ENCODE measurements at places on chromosomes 4 and X. TPM values are rescaled to one million over a fixed set of nuclear protein-coding genes. Genes with fewer than 3 reads are reported as not detected.

Gene RIPPLY1
- 2.6 TPM for polyA plus RNA-seq

Gene CT45A1
- not detected for polyA plus RNA-seq

Gene ZMAT1
- 32.4 TPM for polyA plus RNA-seq

Gene ASMT
- not detected for polyA plus RNA-seq

Gene RBM47
- 85.1 TPM for polyA plus RNA-seq

Gene LEF1
- 68.8 TPM for polyA plus RNA-seq

Gene MAB21L2
- not detected for polyA plus RNA-seq

Gene MUC7
- 0.14 TPM for polyA plus RNA-seq

Gene SGMS2
- 11.9 TPM for polyA plus RNA-seq

Gene KLHL34
- polyA plus RNA-seq, result 0.10 TPM

Gene SEPTIN11
- polyA plus RNA-seq, result 272 TPM

Gene WFS1
- polyA plus RNA-seq, result 24.6 TPM

Gene RNF175
- polyA plus RNA-seq, result 5.6 TPM

Gene SLC26A1
- 8.9 TPM for polyA plus RNA-seq

Gene MED12
- 32.0 TPM for polyA plus RNA-seq

Gene JADE3
- polyA plus RNA-seq, result 25.0 TPM

Gene XK
- 1.2 TPM for polyA plus RNA-seq

Gene MAGEB16
- polyA plus RNA-seq, result not detected

Gene IL1RAPL1
- 2.7 TPM for polyA plus RNA-seq

Gene ENPEP
- 235 TPM for polyA plus RNA-seq

Gene MEPE
- not detected for polyA plus RNA-seq

Gene RBM46
- not detected for polyA plus RNA-seq

Gene FDCSP
- polyA plus RNA-seq, result 0.86 TPM

Gene GUF1
- 28.9 TPM for polyA plus RNA-seq

Gene HPSE
- 1.6 TPM for polyA plus RNA-seq

Gene MGARP
- polyA plus RNA-seq, result 0.55 TPM

Gene TSPAN7
- polyA plus RNA-seq, result 72.4 TPM

Gene TMPRSS11D
- polyA plus RNA-seq, result 0.07 TPM

Gene ANK2
- polyA plus RNA-seq, result 69.2 TPM

Gene NDST4
- 0.37 TPM for polyA plus RNA-seq

Gene SETD7
- 12.4 TPM for polyA plus RNA-seq

Gene GYPE
- polyA plus RNA-seq, result 2.6 TPM

Gene TMPRSS11B
- polyA plus RNA-seq, result not detected

Gene MID1
- polyA plus RNA-seq, result 23.8 TPM

Gene NOCT
- 8.5 TPM for polyA plus RNA-seq

Gene PROM1
- 36.5 TPM for polyA plus RNA-seq

Gene BEX5
- polyA plus RNA-seq, result 12.4 TPM

Gene MTTP
- polyA plus RNA-seq, result 8.7 TPM

Gene SYN1
- 6.5 TPM for polyA plus RNA-seq

Gene USP26
- not detected for polyA plus RNA-seq

Gene PSAPL1
- polyA plus RNA-seq, result not detected

Gene GRXCR1
- not detected for polyA plus RNA-seq

Gene ARHGAP36
- polyA plus RNA-seq, result not detected

Gene ADH1C
- polyA plus RNA-seq, result 88.0 TPM

Gene PAGE4
- 0.62 TPM for polyA plus RNA-seq

Gene DOCK11
- polyA plus RNA-seq, result 19.9 TPM

Gene HAUS7
- 22.8 TPM for polyA plus RNA-seq

Gene CNOT6L
- 39.0 TPM for polyA plus RNA-seq

Gene F8A1
- 9.5 TPM for polyA plus RNA-seq

Gene CABS1
- polyA plus RNA-seq, result 0.11 TPM

Gene CHRDL1
- polyA plus RNA-seq, result 11.0 TPM

Gene CD40LG
- 0.21 TPM for polyA plus RNA-seq

Gene CFAP97
- 58.0 TPM for polyA plus RNA-seq

Gene CXCL9
- 0.13 TPM for polyA plus RNA-seq

Gene ADGRG4
- polyA plus RNA-seq, result not detected

Gene SMIM31
- 0.55 TPM for polyA plus RNA-seq

Gene MAGEH1
- 72.2 TPM for polyA plus RNA-seq

Measured in right renal cortex interstitium (tissue), 3 donors.